Iris pigment epithelial cell (primary cell): ENCODE measurements at places on chromosomes 2 and 18.

DNA sequence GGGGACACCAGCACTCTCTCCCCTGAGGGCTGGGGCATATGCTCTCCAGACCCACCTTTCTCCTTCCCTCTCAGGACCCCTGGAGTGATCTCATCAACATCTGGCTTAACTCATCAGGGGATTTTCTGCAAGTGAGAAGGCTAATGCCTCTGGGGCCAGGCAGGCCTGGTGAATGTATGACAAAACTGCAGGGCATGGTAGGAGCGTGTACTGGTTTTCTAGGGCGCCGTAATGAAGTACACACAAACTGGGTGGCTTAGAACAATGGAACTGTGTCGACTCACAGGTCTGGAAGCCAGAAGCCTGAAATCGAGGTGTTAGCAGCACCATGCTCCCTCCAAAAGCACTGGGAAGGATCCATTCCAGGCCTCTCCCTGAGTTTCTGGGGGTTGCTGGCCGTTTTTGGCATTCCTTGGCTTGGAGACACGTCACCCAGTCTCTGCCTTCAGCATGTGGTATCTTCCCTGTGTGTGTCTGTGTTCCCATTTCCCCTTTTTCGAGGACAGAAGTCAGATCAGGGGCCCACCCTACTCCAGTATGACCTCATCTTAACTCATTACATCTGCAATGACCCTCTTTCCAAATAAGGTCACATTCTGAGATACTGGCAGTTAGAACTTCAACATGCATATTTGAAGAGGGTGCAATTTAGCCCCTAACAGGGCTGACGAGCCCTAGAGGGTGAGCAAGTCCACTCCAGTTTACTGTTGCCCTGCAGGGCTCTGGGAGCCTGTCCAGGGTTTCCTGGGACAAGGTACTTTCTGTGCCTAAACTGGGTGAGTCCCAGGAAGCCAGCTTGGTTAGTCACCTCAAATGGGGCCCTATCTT lies 45.5 kb upstream of the CAB39 start:
- peak; percentile 32 for DNase-seq

DNA sequence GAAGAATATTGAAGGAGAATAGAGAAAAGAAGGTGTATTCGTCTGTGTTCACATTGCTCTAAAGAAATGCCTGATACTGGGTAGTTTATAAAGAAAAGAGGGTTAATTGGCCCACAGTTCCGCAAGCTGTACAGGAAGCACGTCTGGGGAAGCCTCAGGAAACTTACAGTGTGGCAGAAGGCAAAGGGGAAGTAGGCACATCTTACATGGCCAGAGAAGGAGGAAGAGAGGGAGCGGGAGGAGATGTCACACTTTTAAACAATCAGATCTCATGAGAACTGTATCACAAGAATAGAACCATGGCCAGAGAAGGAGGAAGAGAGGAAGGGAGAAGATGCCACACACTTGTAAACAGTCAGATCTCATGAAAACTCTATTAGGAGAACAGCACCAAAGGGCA lies 159.6 kb upstream of the TPO start:
- no peak for DNase-seq

- DNase-seq, result no peak
Measured at GRCh38 chr2:232478571-232479340, 8.9 kb downstream of the ECEL1 start.

DNA sequence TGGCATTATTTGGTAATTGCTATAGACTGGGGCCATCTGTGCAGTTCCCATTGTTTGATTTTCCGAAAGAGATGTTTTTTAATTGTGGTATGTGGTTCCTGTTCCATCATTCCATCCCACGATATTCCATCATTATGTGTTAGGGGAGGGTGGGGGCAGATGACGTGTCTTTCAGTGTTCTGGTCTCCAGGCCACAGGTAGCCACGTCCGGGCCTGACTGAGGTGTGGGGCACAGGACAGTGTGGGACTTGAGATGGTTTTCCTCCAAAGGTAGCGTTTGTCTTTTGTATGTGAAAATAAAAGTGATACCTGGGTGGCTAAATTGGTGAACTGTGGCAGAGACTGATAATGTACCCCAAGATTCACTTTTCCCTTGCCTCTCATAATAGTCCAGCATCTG lies 192.2 kb upstream of the HAAO start:
- no peak for DNase-seq

- no peak for DNase-seq
Measured at GRCh38 chr2:198106621-198107385, 302.4 kb downstream of the PLCL1 start.

DNA sequence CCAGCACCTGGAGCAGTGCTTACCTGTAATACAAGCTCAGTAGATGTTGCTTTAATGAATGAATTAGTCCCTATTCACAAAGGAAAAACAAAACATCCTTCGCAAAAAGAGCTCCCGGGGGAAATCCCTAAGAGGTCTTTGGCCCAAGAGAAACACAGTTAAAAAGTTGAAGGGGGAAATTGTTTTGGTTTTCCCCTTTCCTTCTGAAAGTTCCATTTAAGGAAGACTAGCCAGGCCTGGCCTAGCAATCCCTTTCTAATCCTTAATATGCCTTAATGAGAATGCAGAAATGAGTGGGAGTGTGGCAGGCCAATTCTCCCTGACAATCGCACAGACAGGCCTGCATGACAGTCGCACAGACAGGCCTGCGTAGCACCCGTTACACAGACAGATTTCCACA lies 33.5 kb upstream of the REL start:
- no peak for DNase-seq

GRCh38 chr2:119366161-119366648 lies 429 bp downstream of the C2orf76 start:
- peak; percentile 54 for DNase-seq

- DNase-seq, result no peak
Measured at GRCh38 chr2:175811971-175812370, 190.1 kb downstream of the LNPK start.

DNA sequence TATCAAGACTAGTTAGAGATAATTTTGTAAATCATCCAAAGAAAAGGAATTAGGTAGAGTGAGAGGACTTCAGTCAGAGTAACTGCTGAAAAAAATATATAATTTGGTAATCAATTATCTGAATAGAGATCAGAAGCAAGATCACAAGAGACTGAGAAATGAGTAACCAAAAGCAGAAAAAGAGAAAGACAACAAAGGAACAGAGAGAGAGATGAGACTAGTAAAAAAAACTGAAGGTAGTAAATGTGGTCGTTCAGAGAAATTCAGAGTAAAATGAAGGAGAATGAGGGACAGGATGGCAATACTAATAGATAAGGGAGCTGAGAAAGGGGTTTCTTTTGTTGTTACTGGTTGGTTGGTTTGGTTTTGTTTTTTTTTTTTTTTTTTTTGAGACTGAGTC lies 16.5 kb downstream of the STRN start:
- no peak for DNase-seq

GRCh38 chr18:11839556-11839955 lies 11.7 kb upstream of the CHMP1B start:
- DNase-seq, result no peak

DNA sequence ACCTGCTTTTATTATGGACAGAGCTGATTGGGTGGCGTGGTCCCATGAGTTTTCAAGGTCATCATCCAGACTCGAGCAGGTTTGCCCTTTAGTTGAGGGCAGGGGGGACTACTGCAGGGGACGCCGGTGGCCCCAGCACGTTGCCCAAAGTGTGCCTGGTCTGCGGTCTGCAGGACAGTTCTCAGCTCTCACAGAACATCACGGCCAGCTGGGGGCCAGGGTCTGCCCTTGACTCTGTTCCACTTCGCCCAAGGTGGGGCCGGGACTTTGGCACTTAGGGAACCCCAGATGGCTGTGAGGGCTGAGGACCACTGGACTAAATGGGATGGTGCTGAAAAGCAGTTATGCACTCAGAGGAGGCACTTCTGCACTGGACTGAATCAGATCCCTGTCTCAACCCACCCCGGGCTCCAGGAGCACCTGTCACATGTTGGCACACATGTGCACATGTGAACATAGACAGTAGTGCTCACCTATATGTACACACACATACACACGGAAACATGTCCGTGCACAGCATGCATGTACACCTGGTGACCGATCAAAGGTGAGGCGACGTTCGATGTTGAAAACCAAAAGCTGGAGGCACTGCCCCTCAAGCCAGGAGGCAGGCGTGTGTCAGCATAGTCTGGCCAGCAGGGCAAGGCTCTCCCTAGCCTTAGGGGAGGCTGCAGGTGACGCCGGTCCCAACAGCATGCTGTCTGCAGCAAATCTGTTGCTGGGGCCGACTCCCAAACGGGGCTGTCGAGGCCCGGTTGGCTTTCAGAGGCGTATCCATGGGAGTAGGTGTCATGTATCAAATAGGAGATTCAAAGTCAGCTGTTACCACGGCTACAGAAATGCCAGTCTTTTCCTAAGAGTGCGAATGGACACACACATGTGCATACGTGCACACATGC lies 10.2 kb downstream of the ANO7 start:
- no peak for DNase-seq

GRCh38 chr2:1772471-1773267 lies 28.4 kb upstream of the PXDN start:
- DNase-seq, result no peak

GRCh38 chr2:39737661-39738060 lies 41.4 kb downstream of the THUMPD2 start:
- peak; percentile 93 for DNase-seq
